Activated effector memory CD4-positive, alpha-beta T cell treated with anti-CD3 and anti-CD28 coated beads, Interleukin-2, amount 50 U/mL, for 16 hours (primary cell): ENCODE measurements at places on chromosomes 7 and 10.

DNA sequence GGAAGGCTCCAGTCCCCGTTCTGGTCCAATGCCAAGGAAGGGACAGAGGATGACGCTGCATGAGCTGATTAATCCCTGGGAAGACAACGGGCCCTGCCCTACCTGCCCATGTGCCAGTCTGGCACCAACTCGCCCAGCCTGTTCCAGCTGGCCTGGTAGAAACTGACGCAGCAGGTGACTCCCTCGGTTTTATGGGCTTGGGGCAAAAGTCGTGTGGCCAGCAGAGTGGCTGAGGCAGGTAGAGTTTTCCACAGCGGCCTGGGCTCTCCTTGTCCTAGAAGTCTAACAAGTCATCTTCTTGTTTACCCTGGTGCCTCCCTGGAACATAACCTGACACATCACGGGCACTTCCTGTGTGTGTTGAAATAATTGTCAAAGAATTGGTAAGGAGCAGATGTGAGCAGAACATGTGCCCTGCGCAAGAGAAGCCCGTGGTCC is 20.4 kb upstream of the LMTK2 start:
- DNase-seq = no peak

- DNase-seq = no peak
Observed at GRCh38 chr10:93718937-93719725, 16.7 kb upstream of the FRA10AC1 start.

DNA sequence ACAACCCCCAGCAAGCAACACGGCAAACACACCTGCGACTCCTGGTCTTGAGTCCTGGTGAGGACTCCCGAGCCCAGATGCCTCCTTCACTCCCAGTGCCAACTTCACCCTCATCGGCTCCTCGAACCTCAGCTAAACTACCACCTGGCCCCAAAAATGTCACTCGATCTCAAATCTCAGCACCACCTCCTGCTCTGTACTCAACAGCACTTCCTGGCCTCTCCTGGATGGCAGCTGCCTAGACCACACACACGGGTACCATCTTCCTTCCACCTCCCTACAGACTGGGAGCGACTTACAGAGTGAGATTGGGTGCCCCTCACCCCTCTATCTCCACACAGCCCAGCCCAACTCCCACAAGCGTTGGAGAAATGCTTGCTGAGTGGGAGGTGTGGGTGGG is 123.9 kb upstream of the MGMT start:
- no peak for DNase-seq

GRCh38 chr7:50534690-50535290 is 30.4 kb downstream of the DDC start:
- no peak for DNase-seq

- DNase-seq = no peak
Observed at GRCh38 chr10:48184224-48184623, 90.3 kb downstream of the FRMPD2 start.

- peak; percentile 80 for DNase-seq
Observed at GRCh38 chr10:74585231-74586087, 240.9 kb upstream of the KAT6B start.

GRCh38 chr7:35424869-35425495 is 171.1 kb upstream of the TBX20 start:
- peak; percentile 81 for DNase-seq

DNA sequence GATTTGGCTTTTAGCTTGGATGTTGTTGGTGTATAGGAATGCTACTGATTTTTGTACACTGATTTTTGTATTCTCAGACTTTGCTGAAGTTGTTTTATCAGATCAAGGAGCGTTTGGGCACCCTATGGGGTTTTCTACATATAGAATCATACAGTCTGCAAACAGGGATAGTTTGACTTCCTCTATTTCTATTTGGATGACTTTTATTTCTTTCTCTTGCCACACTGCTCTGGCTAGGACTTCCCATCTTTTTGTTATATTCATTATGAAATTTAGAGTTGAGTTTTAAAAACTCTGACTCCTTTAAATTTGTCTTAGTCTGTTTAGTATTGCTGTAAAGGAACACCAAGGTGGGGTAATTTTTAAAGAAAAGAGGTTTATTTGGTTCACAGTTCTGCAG is 4.7 kb downstream of the ZNF786 start:
- no peak for DNase-seq

- no peak for DNase-seq
Observed at GRCh38 chr10:48633381-48634197, 28.7 kb upstream of the ARHGAP22 start.

DNA sequence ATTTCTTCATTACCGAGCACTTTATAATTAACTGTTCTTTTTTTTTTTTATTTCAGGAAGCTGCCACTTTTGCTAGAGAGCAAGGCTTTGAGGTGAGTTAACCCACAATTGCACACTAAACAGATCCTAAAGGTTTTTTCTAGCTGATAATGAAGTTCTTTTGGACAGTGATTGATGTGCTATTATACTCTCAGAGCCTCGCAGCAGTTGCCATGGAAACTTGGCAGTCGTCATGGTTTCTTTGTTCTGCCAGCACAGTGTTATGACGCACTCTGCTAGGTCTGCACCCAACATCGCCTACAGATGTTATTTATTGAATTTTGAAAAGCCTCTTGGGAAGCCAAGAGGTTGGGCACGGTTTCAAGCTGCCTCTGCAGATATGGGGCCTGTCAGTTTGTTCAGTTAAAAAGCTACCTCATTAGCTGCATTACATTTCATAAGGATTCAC is 237.2 kb upstream of the KAT6B start:
- peak; percentile 92 for DNase-seq

- DNase-seq = no peak
Observed at GRCh38 chr10:35367107-35367859, 31.0 kb downstream of the CCNY start.

GRCh38 chr7:119392-120163 is 72.8 kb upstream of the FAM20C start:
- DNase-seq = no peak

- DNase-seq = no peak
Observed at GRCh38 chr10:71517298-71518169, 120.8 kb downstream of the CDH23 start.

DNA sequence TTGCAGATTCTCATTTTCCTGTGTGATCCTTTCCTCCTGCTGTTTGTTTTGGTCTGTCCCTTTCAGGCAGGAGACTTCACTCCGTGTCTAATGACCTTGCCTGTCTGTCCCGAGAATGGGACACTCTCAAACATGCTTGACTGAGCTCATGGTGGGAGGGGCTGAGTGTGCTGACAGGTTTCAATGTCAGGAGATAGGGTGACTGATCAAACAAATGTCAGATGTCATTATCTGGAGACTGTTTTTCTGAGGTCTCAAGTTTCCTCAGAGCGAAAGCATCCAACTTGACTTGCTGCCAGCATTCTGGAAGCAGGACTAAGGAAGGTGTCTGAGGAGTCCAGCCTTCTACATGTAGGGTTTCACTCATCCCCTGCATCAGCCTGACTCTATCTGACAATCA is 228.8 kb upstream of the KIAA1217 start:
- DNase-seq = no peak
